ENCODE measurements at places on chromosomes 3 and 15.

DNA sequence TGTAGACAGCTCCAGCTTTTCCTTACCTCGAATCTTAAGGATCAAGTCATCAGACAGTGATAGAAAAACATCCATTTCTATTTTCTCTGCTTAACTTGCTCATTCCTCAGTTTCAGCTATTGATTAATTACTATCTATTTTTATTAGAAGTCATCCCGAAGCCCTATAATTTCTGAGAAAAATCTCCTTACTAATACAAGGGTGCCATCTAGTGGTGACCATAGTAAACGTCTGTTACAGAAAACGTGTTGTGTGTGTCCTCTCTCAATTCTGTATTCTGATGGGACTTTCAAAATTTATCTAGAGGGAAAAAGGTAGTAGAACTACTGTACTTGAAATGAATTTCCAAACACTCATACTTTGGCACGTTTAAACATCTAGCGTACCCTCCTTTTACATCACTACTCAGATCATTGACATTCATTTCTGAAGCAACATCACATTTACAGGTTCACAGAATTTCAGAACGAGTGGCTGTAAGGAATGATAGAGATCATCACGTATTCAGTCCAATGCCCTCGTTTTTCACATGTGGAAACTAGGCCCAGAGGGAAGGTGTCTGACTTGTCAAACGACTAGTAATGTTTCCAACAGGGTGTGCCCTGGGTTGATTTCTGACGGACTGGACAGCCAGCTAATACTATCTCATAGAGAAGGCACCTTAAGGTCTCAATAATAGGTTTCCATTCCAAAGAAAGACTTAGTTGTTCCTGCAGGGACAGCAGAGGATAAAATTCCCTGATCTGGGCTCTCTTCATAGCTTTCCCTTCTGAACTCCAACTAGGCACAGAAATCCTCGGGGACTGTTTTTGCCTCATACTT is 25.6 kb downstream of the HACD2 start:
- no peak for DNase-seq

- DNase-seq, result no peak
Measured at GRCh38 chr3:141737093-141737492, 1.0 kb upstream of the RNF7 start.

DNA sequence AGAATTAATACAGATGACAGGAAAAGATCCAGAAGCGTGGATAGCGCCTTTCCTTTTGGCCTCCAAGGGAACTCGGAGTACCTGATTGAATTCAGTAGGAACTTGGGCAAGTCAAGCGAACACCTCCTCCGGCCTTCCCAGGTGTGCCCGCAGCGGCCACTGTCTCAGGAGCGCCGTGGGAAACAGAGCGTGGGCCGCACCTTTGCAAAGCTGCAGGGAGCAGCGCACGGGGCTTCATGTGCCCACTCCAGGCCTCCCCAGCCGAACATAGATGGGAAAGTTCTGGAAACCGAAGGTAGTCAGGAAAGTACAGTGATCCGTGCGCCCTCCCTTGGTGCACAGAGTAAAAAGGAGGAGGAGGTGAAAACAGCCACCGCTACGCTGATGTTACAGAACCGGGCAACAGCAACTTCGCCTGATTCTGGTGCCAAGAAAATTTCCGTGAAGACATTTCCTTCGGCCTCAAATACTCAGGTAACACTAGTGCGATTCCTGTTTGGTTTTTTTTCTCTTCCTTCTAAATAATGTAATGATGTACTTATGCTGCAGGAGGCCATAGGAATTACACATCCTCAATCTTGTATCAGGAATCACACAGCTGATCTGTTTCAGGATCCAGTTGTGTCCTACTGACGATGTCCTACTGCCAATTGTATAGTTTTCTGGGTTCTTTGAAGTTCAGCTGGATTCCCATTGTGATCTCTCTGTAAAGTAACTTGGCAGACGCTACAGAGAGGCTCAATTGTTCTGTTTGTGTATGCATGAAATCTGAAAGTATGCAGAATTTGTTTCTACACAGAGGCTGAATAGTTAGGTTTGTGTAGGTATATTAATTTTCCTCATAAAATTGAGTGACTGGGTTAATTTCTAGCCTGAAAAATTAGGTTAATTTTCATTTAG is 63.1 kb downstream of the CGNL1 start:
- DNase-seq, result no peak

DNA sequence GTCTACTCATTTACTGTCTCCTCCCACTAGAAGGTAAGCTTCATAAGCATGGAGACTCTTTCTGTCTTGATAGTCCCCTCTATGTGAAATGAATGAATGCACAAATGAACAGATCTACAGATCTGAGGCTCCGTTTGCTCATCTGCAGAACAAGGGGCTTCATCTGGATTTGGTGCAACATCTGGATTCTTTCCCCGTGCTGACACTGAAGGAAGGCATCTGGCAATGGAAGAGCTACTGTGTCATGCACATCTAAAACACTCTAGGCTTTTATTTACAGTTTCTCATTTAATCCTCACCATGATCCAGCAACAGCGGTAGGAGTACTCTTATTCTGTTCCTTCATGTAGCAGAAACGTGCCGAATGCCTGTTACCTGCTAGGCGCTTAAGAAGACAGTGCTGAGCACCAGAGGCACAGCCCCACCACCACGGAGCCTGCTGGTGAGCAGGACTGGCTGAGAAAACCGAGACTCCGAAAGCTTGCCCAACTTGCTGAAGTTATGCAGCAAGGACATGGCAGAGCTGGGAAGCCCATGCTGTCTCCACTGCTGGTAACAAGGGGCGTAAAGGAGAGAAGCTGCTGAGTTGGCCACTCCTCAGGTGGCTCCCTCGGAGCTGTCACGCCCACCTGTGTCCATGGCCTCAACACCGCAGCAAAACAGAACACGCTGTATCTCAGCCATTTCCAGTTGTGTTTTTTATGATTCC is 31.1 kb downstream of the LSM3 start:
- no peak for DNase-seq

DNA sequence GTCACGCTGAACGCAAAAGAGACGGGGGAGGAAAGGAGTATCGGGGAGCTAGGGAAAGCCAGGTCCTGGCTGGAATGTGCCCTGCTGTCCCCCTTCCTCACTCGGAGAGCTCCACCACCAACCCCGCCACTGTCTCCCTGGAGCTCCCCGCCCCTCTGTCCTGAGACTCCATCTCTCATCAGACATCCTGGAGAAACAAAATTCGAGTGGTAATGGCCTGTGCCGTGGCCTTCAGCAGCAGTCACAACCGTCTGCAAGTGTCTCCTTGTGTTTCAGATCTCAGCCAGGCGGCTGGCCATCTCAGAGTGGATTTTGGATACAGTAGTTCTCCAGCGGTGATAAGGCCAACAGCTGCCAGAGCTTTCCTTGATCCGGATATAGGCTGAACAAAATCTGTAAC is 76.9 kb downstream of the OCA2 start:
- no peak for DNase-seq

DNA sequence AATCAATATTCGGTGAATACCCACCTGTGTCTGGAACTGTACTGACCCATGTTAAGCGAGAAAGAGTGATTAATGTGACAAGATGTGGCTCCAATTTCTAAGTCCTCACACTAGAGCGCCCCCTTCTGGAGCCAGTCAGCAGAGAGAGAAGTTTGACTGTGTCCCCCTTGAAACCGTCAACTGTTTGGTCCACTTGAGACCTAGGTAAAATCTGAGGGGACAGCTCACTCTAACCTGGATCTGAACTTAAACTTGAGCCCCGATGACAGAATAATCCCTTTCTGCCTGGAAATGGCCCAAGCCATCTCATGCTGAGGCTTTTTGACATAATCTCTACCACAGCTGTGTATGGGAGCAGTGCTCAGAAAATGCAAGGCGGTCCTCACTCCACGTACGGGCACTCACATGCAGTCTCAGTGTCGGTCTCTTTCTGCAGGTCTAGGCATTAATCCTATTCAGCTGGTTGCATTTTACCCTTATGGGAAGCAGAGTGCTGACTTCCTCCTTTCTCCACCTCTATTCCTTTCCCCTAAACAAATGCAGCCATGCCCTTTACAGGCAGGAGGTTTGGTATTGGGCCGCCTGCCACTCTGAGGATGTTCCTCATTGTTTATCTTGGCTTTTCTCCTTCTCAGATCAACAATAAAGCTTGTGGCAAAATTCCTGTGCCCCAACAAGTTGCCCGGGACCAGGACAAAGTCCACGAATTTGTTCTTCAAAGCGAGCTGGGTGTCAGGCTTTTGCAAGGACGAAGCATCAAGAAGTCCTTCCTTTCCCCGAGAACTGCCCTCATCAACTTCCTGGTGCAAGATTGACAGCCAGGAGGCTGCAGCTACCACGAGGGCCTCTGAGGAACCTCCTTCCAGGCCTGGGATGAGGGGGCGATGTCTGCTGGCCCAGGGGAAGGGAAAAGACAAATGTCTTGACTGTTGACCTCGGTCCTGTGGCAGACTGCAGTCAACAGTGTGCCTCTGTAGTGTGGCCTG is 47.5 kb upstream of the LIMD1 start:
- DNase-seq, result no peak

DNA sequence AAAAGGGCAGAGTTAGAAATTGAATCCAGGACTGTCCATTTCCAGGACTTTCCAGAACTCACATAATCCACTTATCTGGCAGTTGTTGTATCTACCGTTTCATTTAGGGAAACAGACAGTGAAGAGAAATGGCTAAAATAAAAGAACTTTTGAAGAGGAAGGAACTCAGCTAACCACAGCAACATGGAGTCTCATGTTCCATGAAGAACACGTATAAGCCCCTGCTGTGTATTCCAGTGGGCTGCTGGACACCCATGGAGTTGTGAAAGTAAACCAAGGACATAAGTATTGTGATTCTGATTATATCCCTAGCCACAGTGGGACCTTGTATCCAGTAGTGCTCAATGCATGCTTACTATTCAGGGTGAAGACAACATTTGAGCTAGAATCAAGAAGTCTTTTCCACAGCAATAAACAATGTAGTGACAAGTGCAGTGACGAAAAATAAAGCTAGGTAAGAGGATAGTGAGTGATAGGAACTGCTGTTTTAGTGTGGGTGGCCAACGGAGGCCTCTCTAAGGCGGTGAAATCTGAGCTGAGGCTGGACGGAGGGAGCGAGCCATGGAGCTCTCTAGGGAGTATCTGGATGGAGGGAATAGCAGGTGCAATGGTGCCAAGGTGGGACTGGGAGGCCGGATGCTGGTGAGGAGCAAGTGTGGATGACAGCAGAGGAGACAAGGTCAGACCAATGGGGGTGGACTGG is 26.8 kb upstream of the TRH start:
- no peak for DNase-seq

GRCh38 chr3:144791034-144791433 is 819.4 kb downstream of the DIPK2A start:
- DNase-seq, result no peak

- no peak for DNase-seq
Measured at GRCh38 chr3:187983484-187984124, 170.4 kb upstream of the LPP start.

GRCh38 chr15:55403531-55403930 is 4.6 kb downstream of the CCPG1 start:
- no peak for DNase-seq

- DNase-seq, result no peak
Measured at GRCh38 chr3:43727930-43728329, 37.2 kb downstream of the ABHD5 start.

- no peak for DNase-seq
Measured at GRCh38 chr3:81170298-81170697, 591.1 kb downstream of the GBE1 start.

DNA sequence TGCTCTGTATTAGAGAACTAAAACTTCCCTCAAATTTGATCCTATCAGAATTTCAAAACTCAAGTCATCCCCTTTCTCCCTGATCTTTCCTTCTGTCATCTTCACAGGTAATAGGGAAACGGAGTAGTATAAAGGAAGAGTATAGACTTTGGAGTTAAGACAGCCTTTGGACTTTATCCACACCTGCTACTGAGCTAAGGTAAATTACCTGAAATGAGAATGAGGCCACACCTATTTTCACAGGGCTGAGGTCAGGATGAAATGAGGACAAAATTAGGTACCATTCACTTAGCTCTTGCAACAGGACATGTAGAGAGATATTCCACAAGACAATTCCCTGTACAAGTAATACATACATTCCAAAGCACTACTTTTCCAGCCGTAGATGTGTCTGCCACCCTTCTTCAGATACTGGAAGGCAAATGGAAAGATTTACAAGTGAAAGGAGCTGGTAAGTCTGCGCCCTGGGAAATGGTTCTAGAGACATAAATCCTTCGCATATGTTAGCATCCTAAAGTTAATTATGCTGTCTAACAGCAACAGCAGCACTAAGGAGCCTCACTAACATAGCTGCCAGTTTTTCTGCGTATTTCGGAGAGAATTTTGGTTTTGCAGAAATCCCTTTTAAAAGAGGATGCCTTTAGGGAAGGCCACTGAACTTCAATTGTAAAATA is 461.8 kb downstream of the SHQ1 start:
- DNase-seq, result no peak

DNA sequence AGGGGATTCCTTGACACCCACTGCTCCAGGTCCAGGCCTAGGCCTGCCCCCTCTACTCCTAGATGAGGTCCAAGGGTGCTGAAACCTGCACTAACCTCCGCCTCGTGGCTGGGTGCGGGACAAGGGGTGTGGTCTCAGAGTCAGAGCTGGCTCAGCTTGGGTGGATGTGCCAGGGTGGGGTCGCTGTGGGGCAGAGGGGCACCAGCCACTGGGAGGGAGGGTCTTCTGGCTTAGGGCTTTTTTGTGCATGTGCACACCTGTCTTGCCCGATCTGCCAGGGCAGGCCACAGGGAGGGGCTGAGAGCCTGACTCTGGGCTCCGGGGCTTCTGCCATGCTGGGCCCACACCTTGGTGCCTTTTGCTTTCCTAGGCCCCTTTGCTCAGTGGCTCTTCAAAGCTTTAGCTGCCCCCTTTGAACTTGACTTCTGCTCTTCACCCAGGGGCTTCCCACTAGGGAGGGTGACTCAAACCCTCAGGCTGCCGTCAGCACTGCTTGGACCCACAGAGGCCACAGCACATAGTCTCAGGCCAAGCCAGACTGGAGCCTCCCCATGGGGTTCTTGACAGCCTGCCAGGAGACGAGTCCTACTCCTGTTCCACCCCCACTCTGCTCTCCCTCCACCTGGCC is 73.0 kb downstream of the KLF13 start:
- DNase-seq, result no peak

DNA sequence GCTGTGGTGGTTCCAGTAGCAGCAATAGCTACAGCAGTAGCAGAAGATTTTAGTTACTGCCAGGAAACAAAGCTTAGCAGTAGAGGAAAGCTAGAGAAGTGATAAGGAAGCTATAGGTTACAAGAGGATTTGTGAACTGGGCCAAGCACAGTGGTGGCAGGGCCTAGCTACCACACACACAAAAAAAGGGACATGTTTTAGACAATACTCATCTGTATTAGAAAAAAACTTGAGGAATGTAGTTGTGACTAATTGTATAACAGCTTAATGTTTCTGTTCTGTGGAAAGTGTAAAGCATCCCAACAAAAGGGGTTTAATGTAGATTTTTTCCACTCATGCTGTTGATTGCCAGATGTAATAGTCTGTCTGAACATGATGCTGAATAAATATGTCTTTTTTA is 29.9 kb upstream of the PFN2 start:
- DNase-seq, result no peak

- DNase-seq, result no peak
Measured at GRCh38 chr15:92906563-92907081, 6.5 kb downstream of the CHD2 start.

DNA sequence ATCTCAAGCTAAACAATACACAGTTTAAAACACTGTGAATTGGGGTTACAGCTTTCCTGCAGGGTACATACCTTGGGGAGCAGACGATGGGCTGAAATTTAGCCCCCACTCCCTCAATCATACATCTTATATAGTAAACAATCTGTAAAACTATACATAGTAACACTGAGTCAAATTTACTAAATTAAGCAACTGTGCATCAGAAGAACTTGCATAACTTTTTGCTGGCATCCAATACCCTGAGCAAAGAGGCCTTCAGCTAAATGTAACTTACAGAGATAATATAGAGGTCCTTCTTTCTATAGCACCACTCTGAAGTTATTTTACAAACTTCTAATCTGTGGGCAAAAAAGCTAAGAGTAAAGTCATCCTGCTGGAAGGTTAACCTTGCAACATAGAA is 603.6 kb upstream of the TGFBR2 start:
- no peak for DNase-seq

Measured in stimulated activated CD4-positive, alpha-beta T cell treated with anti-CD3 and anti-CD28 coated beads, Interleukin-1b, Interleukin-23, amount 100 ng/mL, for 24 hours (primary cell).